ENCODE measurements at places on chromosomes 3 and 15.

- no peak for DNase-seq
Observed at GRCh38 chr15:46703020-46703861, 1014.1 kb upstream of the SEMA6D start.

GRCh38 chr3:194540274-194540905, 53.6 kb upstream of the ATP13A3 start:
- DNase-seq = no peak

GRCh38 chr3:68631850-68632545, 300.3 kb downstream of the TAFA4 start:
- DNase-seq = no peak

- no peak for DNase-seq
Observed at GRCh38 chr15:68427366-68427765, 4.6 kb downstream of the ITGA11 start.

DNA sequence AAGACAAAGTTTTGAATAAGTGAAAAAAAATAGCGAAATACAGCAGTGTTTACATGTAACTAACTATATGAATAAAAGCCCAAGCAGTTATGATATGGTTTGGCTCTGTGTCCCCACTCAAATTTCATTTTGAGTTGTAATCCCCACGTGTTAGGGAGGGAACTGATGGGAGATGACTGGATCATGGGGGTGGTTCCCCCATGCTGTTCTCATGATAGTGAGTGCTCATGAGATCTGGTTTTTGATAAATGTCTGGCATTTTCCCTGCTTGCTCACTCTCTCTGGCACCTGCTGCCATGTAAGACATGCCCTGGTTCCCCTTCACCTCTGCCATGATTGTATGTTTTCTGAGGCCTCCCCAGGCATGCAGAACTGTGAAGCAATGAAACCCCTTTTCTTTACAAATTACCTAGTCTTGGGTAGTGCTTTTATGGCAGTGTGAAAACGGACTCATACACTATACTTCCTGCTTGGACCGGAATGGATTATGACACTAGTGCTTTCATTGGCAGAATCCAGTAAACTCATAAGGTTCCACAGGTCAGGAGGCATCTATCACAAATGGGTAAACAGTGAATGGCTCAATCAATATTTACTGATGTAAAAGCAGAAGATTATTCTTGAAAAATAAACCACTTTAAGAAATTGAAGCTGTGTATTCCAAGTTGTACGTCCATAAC, 192.1 kb downstream of the CBLB start:
- DNase-seq = no peak

DNA sequence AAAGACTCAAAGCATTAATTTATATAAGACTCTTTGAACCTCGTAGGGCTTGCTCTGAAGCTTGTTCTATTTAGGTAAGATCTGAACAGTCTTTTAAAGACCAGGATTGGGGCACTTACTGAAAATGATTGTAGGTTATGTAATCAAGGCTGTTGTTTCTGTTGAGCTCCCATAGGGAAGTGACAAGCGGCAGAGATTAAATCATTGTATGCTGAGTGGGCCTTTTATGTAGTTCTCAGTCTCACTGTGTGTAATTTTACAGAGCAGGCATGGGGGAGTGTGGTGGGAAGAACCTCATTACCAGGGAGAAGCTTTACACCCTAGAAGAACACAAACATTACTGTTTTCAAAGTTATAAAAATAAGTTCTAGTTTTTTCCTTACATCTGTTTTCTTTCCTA, 160.0 kb upstream of the SNTN start:
- no peak for DNase-seq

DNA sequence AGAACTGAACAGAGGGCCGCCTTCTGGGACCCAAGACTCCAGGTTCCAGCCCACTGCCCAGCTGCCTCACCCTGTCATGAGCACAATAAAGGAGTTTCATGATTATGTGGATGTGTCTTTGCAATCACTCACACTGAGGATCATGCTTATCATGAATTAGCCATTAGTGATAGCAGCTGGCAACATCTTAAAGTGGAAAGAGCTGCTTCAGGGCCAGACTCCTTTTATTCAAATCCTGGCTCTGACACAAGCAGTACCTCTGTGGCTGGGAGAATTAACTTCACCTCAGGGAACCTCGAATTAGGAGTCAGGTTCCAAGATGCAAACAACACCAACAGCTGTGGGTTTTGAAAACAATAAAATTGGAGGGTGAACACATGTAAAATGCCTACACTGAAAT, 6.6 kb upstream of the SCAP start:
- DNase-seq = no peak

DNA sequence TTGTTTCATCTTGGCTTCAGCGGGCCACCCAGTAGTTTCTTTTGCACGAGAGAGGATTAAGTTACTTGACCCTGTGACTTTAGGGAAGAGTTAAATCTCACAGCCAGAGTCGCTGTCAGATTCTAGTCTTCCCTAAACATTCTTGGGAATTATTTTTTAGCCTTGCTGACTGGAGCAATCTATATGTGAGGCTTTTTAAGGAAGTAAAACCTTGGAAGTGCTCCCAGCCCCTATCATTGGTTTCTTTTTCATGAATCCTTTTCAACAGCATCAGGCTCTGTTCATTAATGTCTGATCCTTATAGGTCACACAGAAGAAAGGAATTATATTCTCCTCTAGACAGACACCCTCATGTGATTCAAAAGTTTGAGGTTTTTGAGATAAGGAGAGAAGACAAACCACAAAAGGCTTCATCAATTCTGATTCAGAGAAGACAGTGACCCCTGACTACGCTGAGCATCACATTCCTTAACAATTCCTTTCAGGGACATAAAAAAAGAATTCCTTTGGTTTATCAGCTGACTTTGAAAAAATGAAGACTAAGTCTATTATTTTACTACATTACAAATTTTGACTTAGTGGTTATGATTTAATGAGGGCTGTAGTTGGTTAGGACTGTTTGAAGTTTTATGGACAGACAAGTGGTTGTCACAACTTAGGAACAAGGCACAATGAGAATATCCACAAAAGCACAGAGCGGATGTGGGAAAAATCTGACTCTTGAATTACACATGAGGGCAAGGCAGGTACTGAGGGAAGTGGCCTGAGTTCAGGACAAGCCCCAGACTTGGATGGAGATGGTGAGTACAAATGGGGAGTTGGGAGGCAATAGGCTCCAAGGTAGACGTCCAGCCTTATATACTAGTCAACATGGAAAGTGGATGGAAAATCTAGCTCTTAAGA, 171.1 kb upstream of the STT3B start:
- DNase-seq = no peak

DNA sequence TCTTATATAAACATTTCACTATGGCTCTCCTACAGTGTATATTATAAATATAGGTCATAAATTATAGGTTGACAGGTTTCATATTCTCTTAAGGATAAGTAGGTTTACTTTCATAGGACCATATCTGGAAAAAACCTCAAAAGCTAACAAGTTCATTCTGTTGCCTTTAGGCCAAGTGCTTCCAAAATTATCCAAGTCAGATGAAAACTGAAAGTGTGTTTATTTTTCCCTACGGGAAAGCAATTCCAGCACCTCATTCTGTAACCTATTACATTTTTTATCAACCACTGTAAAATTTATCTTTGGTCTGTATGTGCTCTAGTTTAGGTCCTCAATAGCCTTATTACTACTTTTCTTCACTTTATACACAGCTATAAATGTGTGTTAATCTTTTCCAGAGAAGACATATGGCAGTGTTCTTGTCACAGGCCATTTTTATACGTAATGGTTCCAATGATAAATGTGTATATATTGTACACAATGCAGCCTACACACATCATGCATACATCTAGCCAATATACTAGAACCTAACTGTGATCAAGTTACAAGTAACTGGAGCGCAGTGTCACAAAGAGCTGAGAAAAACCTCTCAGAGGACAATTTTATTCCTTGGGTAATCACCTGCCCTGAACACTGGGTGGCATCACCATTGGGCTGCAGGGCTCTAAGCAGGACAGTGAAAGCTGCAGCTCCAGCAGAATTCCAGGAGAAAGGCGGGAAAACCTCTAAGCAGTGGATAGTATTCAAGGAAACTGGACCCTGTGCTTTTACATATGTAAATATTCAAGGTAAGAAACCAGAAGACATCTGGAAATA, 251.3 kb downstream of the CTNNB1 start:
- DNase-seq = no peak

DNA sequence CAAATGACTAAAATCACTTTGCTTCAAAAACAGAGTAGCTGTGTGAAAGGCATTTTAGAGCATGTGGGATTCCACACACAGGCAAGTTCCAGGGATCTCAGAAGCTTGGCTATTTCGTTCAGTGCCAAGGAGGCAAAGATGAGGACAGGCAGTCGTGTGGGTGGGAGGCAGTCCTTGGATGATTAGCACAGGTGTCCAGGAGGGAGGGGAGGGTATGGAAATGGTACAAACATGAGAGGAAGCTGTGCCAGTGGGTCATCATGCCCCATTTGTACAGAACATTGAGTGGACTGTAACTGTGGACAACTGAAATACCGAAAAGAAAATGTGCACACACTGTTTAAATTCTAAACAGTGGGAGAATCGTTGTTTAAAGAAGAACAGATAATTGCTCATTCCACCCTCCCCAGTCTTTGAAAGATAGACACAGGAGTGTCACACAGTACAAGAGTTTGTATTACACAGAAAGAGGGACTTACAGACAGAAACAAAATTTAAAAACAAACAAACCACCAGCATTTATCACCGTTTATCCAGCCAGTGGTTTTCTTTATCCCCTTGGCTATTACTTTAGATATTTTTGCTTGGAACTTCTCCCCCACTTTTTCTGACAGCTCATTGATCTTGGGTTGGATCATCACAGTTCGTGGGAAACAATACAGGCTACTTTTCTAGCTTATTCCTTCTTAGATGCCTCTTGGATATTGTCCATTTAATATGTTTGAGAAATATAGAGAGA, 122.9 kb downstream of the GREM1 start:
- DNase-seq = no peak

DNA sequence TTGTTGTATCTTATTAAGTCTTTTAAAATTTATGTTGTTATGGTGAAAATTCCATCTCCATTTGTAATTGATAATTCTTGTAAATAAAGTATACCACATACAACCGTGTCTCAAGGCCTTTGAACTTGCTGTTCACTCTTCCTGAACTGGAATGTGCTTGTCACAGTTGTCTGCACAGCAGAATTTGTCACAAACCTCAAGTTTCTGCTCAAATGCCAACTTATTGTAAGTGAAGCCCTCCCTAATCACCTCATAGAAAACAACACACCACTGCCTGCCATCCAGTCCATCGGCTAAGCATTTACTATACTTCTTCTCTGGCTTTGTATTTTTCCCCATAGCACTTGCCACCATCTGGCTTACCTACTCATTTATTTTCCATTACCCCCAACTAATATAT, 192.3 kb downstream of the THRB start:
- DNase-seq = no peak

DNA sequence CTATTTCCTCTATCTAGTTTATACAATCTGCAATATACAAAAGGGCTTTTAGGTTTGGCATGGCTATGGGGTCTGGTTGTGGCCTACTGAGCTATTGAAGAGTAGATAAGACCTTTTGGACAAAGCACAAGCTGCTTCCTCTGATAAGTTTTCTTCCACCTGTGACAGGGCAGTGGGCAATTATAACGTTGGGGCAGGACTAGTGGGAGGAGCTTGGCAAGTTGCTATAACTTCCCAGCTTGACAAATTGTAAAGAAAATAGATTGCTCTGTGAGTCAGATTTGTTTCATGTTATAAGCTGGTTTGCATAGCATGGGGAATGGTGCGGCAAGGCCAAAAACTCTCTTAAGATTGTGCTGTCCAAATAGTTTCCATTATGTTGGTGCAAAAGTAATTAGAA, 64.9 kb downstream of the SLC7A14 start:
- no peak for DNase-seq

GRCh38 chr3:184230603-184231528, 1.5 kb downstream of the VWA5B2 start:
- no peak for DNase-seq

DNA sequence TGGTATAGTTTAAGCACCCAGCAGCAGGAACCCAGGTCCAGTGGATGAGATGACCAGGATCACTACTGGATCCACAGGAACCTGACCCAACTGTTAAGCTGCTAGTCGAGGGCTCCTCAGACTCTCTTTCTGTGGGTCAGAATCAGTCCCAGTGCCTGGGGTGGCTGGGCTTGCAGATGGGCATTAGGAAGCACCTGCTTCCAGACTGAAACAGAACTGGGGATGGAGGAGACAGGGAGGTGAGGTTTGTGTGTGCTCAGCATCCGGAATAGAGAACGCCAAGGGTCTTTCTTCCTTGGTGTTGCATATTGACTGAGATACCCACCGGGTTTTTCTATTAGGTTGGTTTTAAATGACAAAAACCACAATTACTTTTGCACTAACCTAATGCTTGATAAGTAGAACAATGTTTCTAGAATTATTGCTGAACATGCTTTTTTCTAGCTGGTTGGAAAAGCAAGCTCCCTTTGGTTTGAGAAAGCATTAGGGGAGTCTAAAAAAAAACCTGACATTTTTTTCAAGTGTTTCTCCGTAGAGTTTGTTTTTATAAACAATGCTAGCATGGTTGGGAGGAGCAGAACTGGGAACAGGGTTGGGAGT, 779 bp downstream of the ST3GAL6 start:
- no peak for DNase-seq

DNA sequence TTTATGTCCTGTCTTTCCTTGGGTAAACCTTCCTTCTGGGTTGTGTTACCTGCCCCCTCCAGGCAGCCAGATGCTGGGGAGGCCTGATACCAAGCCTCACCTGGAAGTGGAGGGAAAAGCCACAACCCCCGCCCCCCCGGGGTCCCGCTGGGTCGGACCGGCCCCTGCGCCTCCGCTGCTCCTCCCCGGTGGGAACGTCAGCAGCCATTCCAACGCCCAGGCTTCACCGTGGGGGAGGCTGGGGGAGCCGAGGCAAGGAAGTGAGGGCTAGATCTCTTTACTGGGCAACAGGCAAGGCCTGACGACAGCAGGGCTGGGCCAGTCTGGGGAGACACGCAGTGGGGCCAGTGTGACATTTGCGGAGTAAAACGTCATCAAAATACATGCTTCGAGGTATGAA, 53.0 kb upstream of the SNRPA1 start:
- no peak for DNase-seq

DNA sequence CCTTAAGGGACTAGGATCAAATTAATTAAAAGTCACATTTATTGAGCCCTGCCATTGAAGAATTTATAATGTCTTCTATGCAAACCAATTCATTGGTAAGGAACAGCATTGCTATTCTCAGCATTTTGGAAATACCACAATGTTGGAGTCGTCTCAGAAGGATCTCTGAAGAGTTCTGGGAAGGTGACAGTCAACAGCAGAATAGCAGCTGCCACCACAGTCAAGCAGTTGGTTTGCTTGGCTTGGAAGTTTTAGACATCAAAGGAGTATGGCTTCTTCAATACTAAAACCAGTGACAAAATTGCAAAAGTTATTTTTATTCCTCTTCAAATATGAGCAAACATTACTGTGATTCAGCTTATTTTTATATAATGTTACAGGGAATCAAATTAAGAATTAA, 167.9 kb downstream of the CNTN4 start:
- no peak for DNase-seq

- no peak for DNase-seq
Observed at GRCh38 chr15:46815240-46815639, 902.1 kb upstream of the SEMA6D start.
